ENCODE measurements at places on chromosomes 12 and 14.

GRCh38 chr12:23533265-23533664 lies 416.2 kb downstream of the SOX5 start:
- DNase-seq = no peak

DNA sequence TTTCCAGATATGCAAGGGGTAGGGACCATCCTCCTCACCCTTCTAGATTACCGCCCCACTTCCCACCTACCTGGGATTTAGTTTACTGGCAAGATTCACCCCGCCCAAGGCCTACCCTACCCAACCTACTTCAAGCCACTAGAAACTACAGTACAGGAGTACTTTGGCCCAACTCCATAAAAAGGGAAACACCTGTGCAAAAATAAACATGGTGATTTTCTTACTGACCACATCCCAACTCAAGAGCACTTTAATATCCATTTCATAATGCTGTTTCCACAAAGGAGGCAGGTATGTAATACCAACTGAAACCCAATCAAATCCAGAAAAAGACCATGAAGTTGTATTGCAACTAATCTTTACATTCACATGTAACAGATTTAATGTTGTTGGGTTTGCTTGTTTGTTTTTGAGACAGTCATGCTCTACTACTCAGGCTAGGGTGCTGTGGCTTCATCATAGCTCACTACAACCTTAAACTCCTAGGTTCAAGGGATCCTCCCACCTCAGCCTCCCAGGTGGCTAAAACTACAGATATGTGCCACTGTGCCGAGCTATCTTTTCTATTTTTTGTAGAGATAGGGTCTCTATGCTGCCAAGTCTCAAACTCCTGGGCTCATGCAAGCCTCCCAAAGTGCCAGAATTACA lies 41.7 kb upstream of the RAP1B start:
- DNase-seq = no peak

GRCh38 chr14:68546839-68547238 lies 246.0 kb downstream of the ZFP36L1 start:
- no peak for DNase-seq

DNA sequence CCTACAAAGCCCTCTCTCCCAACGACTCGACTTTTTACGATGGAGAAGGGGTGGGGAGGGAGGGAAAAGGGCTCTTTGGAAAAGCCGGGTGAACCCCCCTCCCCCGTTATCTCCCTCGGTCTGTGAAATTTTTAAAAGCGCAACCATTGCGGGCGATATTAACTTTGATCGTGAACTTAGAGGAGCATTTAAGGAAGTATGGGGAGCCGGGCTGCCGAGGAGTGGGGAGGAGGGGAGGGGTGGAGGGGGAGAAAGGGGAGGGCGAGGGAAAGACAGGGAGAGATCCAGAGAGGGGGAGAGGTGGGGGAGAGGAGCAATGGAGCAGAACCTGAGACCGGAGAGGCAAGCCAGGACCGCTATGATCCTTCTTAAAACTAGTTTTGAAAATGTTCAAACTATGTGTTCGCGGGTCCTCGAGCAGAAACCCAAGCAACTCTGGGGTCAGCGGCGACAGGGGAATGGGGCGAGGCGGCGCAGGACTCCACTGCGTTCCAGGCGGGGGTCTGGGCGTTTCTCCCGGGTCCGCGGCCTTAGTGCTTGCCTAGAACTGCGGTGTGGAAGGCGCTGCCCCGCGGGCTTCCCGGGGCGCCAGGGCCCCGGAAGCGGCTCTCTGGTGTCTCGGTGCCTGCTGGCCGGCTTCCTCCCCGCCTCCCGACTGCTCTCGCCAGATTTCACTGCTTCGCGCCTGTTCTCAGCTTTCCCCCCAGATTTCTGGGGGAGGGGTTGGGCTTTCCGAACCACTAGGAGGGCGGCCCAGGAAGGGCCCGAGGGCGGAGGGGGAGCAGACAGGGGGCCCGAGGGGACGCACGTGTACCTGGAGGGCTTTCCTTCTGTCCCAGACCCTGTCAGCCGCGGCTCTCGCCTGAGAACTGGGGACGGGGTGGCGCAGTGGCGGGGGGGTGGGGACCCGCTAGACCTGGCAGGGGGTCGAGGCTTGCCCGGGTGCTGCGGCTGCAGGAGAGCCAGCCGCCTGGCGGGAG lies at the start of gene HOTAIR:
TSS of gene HOTAIR (minus strand) at position 871 of the 980 bp plus-strand sequence.
- DNase-seq = no peak

GRCh38 chr12:81987371-81987770 lies 228.2 kb upstream of the PPFIA2 start:
- DNase-seq = no peak

GRCh38 chr12:124295431-124296058 lies 652 bp downstream of the RFLNA start:
- no peak for DNase-seq

- DNase-seq = no peak
These were observed 87.3 kb upstream of the RMST start for GRCh38 chr12:97375310-97375709.

DNA sequence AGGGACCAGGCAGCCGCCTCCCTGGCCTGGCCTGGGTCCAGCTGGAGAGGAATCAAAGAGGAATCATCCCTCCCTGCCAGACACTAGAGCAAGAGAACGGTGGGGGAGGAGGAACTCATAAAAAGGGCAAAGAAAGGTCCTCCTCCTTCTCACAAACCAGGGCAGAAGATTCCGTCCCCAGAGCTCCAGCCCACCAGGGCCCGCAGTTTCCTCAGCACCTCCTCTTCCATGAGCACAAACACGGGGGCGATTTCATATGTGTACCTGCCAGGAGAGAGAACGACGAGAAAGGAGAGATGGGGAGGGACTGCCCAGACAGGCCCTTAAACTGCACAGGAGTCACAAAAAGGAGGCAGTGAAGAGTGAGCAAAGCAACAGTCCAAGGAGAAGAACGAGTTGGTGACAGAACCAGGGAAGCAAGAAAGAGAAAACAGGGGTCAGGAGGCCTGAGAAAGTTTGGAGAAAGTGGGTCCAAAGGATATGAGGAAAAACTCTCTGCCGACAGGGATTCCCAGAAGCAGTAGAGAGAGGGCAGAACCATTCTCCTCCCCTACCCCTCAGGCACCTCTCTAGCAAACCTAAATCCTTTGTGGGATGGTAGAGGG lies 8.7 kb upstream of the ZNF740 start:
- DNase-seq = no peak

DNA sequence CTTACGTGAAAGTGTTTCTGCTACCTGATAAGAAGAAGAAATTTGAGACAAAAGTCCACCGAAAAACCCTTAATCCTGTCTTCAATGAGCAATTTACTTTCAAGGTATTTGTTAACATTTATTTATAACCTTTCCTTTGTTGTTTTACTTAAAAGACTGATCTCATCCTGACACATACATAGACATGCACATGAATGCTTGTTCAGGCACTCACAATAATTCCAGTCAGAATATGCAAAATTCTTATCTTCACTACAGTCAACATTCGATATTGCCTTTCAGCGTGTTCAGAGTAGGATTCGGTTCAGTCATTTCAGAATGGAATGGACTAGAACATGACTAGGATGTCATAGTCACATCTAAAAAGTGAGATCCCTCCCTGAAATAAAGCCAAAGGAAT lies 394.6 kb downstream of the PAWR start:
- DNase-seq = no peak

- DNase-seq = no peak
These were observed 127.1 kb downstream of the ITPR2 start for GRCh38 chr12:26705851-26706250.

- no peak for DNase-seq
These were observed 102.4 kb upstream of the C14orf180 start for GRCh38 chr14:104477117-104477623.

GRCh38 chr14:50335989-50336824 lies 24.1 kb downstream of the DMAC2L start:
- no peak for DNase-seq

- DNase-seq = no peak
These were observed 227.3 kb downstream of the KTN1 start for GRCh38 chr14:55807053-55807880.

GRCh38 chr12:46830731-46831334 lies 5.0 kb upstream of the SLC38A4 start:
- no peak for DNase-seq

DNA sequence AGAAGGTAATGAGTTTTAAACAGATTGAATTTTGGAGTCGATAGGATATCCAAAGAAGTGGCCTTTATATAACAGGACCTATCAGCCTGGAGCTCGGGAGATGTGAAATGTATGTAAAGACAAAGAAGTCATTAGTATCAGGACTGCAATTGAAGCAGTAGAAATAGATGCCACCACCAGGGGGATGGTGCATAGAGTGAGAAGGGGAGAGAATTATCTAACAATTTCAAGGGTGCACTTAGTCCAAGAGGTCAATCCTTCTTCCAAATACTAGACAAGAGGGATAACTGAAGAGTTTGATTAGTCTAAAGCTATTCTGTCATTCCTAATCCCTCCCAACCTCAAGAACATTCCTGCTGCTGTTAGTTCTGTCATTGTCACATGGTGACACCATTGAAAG lies 127.8 kb downstream of the CFAP54 start:
- DNase-seq = no peak

GRCh38 chr12:116299665-116300328 lies 22.3 kb upstream of the MED13L start:
- no peak for DNase-seq

DNA sequence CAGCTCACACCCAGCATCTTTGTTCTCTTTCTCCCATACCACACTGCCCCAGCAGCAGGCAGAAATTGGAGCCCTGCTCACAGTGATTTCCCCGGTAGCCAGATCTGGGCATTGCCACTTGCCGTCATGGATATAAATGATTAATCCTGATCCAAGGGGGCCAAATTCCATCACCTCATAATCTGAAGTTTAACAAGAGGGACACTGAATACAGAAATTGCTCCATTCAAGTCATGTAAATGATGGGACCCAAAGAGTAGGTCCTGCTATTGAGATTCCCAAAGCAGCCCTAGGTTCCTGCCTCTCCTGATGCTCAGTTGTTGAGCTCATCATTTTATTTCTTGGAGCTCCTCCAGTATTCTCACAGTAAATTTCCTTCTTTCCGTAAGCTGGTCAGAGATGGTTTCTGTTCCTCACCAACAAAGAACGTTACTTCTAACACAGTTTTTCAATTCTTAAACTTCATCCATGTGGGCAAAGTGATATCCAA lies 11.7 kb downstream of the ITPR2 start:
- DNase-seq = no peak

GRCh38 chr14:24607081-24607480 lies 2.4 kb downstream of the GZMH start:
- DNase-seq = no peak

- no peak for DNase-seq
These were observed 253.1 kb upstream of the FKBP4 start for GRCh38 chr12:2541631-2542204.

- DNase-seq = no peak
These were observed 268.5 kb downstream of the ALG10B start for GRCh38 chr12:38585086-38585485.
